ENCODE measurements at places on chromosomes 4 and X.

- DNase-seq, result no peak
Observed at GRCh38 chr4:79959652-79960051, 113.4 kb downstream of the ANTXR2 start.

DNA sequence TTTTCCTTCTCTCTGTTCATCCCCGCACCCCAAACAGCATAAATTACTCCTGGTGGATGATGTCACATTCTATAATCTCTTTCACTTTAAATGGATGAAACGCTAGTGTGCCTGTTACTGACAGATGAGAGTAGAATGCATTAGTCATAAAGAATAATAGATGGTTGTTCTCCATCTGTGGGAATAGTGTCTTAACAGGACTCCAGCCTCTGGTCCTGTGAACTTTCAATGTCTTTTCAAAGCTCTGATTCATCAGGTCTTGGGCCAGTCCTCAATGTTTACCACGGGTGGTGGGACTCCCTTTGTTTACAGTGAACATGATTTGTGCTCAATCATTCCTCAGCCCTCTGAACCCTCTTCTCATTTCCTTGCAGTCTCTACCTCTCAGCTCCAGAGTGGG is 182.6 kb downstream of the GABRB1 start:
- no peak for DNase-seq

DNA sequence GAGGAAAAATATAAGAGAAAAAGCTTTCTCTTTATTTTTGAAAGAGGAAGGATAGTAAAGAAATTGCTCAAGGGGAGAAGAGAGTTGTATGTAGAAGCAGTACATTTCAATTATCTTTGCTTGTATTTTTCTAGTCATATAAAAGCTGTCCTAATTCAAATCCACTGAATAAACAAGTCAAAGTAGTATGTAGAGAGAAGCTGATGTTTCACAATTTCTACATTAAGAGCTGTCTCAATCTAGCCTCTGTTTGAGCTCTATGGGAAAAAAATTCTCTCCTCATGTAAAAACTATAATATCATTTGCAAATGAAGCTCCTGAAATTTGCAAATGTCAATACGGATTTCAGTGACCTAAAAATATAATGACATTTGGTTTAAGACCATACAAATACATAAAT is 52.6 kb downstream of the CHM start:
- no peak for DNase-seq

DNA sequence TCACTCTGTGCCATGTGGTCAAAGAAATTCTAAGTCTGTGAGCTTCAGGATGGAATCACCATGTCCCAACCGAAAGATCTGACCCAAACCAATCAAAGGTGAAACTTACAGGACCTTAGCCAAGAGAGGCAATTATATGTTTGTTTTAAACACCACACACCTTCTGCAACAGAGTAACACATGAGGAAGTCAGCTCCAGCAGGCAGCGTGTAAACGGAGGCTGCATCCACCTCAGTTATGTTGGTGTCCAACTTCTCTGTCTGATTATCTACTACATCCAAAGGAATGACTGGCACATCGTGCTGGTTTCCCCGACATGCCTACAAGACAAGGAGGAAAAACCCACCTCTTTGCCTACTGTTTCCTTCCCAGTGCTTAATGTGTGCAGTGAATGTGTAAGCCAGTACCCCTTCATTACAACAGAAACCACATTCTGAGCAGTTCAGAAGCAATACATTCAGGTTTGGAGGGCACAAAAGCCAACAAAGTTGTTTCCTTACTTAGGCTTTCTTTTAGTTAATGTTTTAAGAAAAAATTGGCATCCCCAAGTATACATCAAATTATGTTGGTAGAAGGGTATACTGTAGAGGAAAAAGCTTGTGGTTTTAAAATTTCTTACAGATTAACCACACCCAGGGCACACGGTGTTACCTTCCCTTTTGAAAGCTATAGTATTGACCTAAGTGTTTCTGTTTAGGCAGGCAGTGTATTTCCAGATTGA is 12.4 kb downstream of the CASP6 start:
- no peak for DNase-seq

DNA sequence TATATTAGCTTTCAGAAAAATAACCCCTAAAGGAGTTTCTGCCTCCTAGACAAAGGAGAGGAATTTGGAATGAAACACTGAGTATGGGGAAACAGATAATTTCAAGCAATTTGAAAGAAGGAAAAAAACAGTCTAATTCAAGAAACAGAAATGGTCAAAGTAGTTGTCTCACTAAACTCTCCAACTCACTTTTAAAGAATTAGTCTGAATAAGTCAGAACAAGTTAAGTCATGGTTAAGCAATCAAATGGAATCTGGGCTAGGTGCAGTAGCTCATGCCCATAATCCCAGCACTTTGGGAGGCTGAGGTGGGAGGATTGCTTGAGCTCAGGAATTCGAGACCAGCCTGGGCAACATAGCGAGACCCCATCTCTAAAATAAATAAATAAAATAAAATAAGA is 95.7 kb upstream of the GRIA3 start:
- DNase-seq, result no peak

DNA sequence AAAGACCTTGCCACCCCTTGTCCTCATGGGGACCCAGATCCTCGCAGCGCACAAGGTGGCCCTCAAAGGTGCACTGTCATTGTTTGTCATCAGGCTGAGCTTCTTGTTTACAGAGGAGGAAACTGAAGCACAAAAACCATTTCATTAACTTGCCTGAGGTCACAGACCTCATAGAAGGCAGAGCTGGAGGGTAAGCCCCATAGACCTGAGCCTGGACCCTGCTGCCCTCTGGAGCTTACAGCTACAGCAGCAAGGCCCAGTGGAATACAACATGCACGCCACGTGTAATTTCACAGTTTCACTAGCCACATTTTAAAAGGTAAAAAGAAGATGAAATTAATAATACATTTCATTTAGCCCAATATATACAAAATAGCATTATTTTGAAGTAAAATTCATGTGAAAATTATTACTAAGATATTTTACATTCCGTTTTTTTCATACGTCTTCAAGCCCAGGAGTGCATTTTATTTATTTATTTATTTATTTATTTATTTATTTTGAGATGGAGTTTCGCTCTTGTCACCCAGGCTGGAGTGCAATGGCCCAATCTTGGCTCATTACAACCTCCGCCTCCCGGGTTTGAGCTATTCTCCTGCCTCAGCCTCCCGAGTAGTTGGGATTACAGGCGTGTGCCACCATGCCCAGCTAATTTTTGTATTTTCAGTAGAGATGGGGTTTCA is 8.8 kb downstream of the JAKMIP1 start:
- DNase-seq, result no peak

DNA sequence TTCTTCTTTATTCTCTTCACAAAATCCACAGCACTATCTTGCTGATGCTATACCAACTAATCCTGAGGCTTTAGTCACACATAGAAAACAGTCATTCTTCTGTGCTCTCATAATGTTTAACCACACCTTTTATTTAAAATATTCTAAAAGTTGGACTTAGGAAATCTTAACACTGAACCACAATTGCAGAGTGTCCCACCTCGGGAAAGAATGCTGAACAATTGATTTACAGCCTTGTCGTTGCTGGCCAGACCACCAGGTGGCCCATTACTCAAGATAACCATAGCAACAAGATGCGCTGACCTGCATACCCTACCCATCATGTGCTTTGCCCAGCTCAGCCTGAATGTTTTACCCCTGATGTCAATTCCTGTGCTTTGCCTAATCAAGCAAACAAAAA is 100.8 kb downstream of the ARSJ start:
- DNase-seq, result no peak

DNA sequence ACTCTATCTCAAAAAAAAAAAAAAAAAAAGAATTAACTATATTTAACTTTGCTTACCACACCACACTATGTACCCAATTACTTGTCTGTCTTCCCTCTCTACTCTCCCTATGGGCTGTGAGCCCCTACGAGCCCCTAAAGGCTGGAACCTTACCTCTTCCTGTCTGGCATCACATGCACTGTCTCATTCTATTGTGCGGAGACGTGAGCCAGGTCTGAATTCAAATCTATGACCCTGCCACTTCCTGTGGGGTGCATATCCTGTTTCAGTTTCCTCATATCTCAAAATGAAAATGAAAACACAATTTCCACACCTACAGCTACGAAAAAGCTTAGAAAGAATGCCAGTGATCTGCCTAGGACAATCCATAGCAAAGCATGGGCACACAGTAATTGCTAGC is 42.9 kb upstream of the HS3ST1 start:
- no peak for DNase-seq

DNA sequence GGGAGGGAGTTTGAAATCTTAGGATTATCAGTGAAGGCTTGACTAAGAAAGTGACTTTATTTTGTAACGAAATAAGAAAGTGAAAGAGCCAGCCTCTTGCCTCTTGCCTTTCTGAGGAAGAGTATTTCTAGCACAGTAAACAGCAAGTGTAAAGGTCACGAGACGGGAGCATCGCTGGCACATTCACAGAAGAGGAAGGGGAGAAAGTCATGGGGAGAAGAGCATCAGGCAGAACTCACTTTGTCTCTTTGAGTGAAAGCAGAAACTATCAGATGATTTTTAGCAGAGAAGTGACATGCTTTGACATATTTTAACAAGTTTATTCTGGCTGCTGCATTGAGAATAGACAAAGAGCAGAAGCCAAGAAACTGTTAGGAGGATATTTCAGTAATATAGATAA is 313.8 kb downstream of the CAMK2D start:
- no peak for DNase-seq

DNA sequence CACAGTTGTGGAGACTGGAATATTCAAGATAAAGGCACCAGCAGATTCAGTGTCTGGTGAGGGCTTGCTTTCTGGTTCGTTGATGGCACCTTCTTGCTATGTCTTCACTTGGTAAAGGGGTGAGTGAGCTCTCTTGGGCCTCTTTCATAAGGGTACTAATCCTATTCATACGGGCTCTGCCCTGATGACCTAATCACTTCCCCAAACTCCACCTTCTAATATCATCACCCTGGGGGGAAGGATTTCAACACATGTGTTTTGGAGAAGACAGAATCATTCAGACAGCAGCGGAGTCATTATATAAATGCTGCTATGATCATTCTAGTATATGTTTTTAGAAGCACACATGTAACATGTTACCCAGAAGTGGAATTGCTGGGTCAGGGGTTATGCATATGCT is 295.3 kb upstream of the CTSO start:
- no peak for DNase-seq

DNA sequence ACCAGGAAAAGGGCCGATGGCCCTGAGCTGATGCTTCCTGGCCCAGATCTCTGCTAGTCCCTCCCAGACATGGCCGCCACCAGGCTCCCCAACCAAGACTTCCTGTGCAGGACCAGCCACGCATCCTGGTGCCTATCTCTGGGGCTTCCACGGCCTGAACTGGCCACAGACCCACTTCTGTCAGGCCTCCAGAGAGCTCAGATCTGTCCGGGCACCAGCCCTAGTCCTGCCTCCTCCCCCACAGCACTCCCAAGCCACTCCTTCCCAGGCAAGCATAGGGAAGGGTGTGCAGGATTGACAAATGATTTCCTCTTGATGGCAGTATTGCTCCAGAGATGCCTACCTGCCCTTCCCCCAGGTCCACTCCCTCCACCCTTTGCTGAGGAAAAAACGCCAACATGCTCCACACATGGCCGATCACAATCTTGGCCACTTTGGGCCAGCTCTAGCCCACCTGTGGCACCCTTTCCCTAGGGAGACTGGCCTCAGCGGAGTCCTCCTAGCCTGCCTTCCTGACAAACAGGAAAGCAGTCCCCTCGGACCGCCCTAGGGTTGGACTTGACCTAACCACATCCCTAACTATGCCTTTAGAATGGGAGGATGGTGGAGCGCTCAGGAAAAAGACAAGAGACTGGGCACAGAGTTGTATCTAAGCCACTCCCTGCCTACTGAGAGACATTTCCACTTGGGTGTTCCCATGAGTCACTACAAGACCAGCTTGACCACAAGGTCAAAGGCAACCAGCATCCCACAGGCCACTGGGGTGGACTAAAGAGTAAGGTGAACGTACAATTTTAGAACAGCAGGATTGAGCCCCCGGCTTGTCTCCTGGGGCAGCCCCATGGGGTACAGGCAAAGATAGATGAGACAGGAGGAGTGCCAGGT is 277.5 kb upstream of the AGTR2 start:
- peak; percentile 0 for DNase-seq

DNA sequence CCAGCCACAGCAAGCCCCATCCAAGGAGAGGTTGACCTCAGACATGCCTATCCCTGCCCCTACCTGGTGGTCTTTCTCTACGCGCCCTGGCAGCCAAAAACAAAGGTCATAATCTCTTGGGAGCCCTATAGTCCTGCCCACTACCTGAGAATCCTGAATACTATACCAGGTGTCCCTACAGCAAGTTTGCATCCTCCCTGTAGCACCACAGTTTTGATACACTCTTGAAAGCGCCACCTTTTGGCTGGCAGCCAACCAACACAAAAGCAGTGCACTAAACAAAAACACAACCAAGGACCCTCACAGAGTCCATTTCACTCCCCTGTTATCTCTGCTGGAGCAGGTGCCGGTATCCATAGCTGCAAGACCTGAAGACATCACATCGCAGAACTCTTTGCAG is 523.8 kb upstream of the CPEB2 start:
- no peak for DNase-seq

DNA sequence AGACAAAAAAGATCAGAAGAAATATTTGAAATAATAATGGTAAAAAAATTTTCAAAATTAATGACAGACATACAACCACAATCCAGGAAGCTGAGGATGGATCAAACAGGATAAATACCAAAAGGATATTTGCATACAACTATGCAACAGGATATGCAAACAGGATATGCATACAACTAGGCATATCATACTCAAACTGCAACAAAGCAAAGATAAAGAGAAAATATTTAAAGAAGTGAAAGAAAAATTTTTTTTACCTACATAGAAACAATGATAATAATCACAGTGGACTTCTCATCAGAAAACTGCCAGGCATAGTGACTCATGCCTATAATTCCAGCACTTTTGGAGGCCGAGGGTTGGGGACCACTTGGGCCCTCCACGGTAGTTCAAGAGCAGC is 11.3 kb upstream of the DHX15 start:
- no peak for DNase-seq

DNA sequence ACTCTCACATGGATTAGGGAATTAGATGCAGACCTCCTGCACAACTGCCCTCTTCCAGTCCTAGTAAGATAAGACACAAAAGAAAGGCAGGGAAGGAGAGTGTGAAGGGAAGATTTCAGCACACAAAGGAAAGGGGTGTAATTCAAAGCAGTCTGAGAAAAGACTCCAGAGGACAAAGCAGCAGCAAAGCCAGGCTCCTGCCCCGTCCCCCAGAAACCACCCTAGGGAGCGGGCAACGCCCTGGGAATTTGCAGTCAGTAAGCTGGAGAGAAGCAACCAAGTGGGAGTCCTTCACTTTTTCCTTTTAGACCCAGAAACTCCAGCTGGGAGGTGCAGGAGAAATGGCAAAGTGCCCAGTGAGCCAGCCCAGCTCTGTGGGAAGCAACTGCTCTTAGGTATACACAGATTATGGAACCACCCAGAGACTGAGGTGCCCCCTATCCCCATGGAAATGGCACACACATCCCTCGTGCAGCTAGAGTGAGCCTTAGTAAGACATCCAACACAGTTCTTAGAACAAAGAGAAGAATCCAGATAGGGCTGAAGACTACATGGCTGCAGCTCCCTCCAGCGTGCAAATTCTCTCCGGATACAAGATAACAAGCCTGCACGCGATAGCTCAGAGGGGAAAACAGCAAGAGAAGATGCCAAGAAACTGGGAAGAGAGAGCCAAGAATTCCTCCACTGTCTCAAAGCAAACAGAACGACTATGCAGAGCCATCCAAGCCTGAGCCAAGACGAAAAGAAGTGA is 26.5 kb upstream of the IRAK1 start:
- no peak for DNase-seq
